ENCODE measurements at places on chromosomes 5 and 9.

DNA sequence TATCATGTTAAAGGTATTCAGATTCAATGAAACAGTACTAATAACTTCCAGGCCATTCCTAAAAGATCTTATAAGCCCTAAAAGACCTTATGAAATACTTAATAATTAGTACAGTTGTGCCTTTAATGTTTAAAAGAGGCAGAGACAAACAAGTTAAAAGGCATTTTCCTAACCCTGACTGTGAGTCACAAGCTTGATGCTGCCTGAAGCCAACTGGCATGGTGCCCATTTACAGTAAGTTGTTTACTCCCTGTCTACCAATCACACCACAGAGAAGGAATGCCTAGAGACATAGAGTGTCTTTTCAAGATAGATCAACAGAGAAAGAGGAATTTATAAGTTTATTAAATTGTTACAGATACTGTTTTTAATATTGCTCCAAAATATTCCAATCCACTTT is 47.8 kb downstream of the NR3C1 start:
- DNase-seq, result no peak

GRCh38 chr5:107121793-107122519 is 548.8 kb downstream of the EFNA5 start:
- DNase-seq, result no peak

GRCh38 chr9:87119328-87119881 is 172.1 kb upstream of the GAS1 start:
- no peak for DNase-seq

DNA sequence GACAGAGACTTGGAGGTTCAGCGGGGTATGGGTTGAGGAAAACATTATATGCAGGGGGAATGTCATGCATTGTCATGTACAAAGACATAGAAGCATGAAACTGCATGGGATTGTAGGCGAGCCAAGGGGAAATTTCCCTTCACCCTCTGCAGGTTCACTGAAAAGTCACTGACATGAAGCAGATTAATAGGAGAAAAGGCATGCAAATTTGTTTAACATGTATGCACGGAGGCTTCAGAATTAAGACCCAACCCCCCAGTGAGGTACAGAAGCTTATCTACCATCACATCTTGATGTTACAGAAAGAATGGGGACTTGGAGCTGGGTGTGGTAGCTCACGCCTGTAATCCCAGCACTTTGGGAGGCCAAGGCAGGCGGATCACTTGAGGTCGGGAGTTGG is 18.5 kb downstream of the NIM1K start:
- DNase-seq, result no peak

DNA sequence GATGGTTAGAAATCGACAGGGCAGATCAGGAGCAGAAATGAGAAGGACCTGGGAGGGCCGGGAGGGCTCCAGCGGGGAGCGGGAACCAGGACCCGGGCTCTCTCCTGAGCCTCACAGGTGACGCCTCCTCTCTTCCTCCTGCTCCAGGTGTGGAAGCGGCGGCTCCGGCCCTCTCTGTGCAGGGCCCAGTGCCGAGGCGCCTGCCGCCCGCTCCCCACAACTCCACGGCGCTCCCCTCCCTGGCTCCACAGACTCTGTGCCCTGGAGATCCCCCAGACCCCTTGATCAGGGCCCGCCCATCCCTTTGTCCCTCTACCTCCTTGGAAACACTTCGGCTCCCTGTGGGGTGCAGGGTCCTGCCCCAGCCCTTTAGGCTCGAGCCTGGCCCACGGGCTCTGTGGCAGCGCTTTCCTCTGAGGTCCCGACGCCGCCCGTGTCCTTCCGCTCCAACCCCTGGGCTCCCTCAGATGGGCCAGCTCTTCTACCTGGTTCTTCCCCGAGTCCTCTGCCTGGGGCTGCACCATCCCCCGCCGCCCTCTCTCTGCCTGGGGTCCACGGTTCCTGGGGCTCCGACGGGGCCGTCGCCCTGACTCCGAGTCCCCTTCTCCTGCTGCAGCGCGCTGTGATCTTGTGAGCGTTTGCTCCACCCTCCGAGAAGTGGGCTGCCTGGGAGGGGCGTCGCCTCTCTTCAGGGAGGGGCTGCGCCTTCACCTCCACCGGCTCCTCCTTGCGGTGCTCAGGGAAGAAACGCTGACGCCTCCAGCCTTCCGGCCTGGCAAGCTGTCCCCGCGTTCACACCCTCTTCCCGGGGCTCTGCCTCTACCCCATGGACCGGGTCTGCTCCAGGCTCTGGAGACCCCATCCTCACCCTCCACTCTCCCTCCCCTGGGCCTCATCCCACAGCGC is 22.4 kb upstream of the SLC6A3 start:
- no peak for DNase-seq

GRCh38 chr9:95808011-95808410 is 67.5 kb upstream of the ERCC6L2 start:
- no peak for DNase-seq

DNA sequence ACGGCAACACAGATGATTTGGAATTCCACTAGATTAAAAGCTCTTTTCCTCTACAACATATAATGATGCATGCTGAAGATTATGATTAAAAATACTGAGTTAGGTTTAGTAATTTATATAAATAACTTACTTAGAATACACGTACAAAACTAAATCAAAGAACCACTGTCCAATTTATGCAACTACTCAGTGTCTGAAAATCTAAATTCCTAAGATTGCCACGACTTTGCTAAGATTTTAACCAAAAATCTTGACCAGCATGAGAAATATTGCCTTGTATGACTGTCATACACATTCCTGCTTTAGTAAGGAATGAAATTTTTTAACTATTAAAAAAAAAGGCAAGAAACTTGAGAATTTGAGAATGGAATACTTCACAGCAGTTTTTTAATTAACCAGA is 292.4 kb downstream of the ZNF608 start:
- DNase-seq, result no peak

GRCh38 chr5:147800491-147800890 is 18.0 kb upstream of the JAKMIP2 start:
- DNase-seq, result no peak

GRCh38 chr9:98361645-98362044 is 106.2 kb upstream of the TBC1D2 start:
- no peak for DNase-seq
